Stomach (tissue), 19 donors: ENCODE measurements at places on chromosomes 13 and 19. TPM values are rescaled to one million over a fixed set of nuclear protein-coding genes. Genes with fewer than 3 reads are reported as not detected.

DNA sequence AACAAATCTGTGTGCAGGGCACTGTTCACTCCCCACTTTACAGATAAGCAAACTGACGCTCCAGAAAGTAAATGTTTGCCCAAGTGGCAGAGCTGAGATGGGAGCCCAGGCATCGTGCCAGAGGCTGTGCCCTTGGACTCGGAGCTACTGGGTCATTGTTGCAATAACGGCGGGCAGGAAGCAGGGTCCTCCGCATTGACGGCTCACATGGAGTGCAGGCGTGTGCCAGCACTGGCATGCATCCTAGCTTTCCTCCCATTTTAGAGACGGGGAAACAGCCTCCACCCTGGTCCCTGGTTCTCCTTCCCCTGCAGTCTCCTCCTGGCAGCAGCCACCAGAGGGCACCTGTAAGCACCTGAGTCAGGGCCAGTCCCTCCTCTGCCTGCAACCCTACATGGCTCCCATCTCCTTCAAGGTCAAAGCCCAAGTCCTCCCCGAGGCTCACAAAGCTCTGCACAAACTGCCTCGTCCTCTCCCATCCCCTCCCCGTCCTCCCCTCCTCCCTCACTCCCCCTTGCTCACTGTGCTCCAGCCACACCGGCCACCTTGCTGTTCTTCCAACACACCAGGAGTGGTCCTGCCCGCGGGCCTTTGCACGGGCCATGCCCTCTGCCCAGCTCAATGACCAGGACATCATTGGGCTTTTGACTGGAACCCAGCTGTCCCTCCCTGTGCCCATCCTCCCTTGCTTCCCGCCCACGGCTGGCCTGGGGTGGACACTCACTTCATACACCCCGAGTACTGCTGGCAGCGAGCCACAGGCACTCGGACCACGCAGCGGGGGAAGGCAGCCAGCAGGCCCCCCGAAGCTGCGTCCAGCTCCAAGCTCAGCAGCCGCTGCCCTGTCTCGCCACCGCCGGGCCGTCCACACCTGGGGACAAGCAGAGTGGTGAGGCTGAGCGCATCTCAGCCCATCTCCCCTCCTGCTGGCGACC lies 7.7 kb upstream of the LRG1 start:
- no peak overlapping the region for H3K4me3 ChIP-seq
- no peaks in the 10 kb centered on the region for H3K27me3 ChIP-seq
- no peak overlapping the region for H3K27ac ChIP-seq
- peaks cover 7% of the 10 kb centered on the region for H3K36me3 ChIP-seq

GRCh38 chr13:72570019-72570418 lies 157.4 kb downstream of the MZT1 start:
- H3K4me3 ChIP-seq = no peak overlapping the region
- no peaks in the 10 kb centered on the region for H3K4me1 ChIP-seq
- H3K27ac ChIP-seq = no peak overlapping the region
- no peaks in the 10 kb centered on the region for H3K27me3 ChIP-seq

DNA sequence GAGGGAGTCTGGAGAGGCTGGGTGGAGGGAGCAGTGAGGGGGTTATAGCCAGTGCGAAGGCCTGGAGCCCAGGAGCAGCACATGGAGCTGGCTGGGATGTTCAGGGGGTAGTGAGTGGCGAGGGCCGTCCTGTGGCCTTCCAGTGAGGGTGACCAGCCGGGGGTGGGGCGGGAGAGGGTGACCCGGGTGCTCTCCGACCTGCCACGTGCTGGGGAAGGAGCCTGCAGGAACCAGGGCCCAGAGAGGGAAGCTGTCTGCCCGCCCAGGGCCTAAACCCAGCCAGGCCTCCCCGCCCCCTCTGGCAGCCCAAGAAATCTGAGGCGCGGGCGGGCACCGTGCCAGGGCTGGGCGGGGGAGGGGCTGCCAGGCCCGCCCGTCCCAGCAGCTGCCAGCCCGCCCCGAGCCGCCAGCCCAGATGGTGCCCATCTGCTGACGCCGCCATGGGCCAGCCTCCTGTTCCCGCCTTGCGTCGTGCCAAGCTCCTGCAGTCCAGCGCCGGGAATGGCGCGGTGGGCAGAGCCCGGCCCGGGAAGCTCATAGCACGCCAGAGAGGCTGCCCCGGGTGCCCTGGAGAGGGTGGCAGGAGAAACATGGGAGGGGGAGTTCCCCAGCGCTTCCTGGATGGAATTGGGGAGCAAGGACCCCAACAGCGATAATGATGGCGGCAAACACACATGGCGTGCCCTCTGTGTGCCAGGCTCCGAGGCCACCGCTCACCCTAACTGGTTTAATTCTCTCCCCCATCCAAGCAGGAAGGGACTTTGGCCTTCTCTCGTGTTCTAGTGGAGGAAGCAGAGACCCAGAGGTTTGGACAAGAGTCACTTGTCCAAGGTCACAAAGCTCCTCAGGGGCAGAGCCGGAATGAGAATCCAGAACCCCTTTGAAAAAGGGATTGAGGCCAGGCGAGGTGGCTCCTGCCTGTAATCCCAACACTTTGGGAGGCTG lies 21.5 kb downstream of the NFIC start:
- peak overlapping the region; percentile 23 for H3K4me3 ChIP-seq
- peak overlapping the region; percentile 87 for H3K27ac ChIP-seq
- no peaks in the 10 kb centered on the region for H3K27me3 ChIP-seq
- H3K36me3 ChIP-seq = peaks cover 8% of the 10 kb centered on the region

DNA sequence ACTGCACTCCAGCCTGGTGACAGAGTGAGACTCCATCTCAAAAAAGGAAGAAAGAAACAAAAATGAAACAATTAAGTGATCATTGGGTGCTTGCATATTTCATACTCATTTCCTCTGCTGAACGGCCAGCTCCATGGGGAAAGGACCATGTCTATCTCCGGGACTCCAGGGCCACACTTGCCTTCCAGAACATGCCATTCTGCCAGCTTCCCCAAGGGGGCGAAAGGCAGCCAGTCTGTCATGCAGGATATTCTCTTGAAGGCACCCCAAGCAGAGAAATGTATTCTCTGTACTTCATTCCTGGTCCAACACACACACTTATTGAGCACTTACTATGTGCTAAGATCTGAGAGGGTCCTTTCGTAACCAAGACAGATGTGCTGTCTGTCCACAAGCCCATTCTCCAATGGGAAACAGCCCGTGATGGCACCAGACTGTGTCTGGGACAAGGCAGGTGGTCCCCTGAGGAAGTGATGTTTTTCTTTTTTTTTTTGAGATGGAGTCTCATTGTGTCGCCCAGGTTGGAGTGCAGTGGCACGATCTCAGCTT lies 10.2 kb upstream of the CARM1 start:
- no peak overlapping the region for H3K27ac ChIP-seq
- H3K4me1 ChIP-seq = peaks cover 11% of the 10 kb centered on the region
- no peaks in the 10 kb centered on the region for H3K36me3 ChIP-seq
- peak; percentile 58 for DNase-seq
- H3K4me3 ChIP-seq = no peak overlapping the region
- H3K27me3 ChIP-seq = no peaks in the 10 kb centered on the region

The CKM gene
- 10.8 TPM for total RNA-seq

DNA sequence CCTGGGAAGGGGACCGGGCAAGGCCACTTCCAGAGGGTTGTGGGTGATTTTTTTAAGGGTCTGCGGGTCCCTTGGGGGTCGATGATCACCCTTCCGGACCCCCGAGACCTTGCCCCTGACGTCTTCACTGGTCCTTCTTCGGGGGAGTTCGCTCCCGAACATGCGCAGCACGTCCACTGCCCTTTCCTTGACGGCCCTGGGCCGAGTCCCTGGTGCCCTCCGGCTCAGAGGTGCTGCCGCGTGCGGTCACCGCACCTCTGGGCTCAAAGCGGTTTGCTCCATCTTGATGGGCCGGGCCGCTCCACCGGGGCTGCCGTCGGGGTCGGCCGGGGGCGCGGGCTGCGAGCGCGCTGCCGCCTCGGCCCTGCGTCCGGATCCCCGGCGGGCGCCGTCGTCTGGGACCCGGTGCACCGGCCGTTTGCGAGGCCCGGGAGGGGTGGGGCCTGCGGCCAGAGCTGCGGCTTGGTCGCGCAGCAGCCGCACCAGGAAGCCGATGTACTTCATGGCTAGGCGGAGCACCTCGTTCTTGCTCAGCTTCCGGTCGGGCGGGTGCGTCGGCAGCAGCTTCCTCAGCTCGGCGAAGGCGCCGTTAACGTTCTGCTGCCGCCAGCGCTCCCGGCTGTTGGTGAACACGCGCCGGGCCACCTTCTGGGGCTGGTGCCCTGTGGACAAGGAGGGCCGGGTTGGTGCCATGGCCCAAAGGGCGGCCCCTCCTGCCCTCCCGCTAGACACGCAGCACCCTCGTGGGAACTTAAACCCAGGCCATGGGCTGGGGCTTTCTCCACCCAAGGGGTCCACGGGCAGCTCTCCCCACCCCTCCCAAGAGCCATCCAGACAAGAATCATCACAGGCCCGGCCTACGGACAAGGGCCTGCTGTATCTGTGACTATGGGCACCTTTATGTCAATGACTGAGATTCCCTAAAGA lies 3.3 kb downstream of the LYL1 start:
- peak overlapping the region; percentile 46 for H3K4me3 ChIP-seq
- peak; percentile 91 for DNase-seq
- H3K27ac ChIP-seq = peak overlapping the region; percentile 90
- peaks cover 17% of the 10 kb centered on the region for H3K36me3 ChIP-seq
- no peaks in the 10 kb centered on the region for H3K27me3 ChIP-seq

DNA sequence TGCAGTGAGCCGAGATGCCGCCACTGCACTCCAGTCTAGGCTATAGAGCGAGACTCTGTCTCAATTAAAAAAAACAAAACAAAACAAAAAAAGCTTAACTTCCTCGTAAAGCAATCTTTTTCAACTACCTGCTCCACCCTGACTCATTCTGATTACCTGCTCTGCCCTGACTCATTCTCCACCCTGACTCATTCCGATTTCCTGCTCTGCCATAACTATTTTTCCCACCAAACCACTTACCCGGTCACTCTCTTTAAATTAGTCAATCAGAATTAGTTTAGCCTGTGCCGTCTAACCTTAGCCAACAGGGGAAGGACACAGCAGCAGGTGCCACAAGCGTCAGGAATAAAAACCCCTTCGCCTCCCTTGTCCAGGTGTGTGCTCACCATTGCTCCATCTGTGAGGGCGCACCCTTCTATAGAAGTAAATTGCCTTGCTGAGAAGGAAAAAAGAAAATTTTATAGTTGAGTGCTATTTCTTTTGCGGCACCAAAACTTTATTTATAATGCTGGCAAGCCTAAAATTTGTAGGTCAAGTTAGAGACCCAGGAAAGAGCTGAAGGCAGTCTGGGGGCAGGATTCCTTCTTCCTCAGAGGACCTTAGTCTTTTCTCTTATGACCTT lies 1.7 kb upstream of the IFT88 start:
- DNase-seq = no peak
- H3K4me1 ChIP-seq = no peaks in the 10 kb centered on the region
- H3K4me3 ChIP-seq = no peak overlapping the region
- H3K36me3 ChIP-seq = no peaks in the 10 kb centered on the region

The VSIG10L gene
- total RNA-seq = not detected

DNA sequence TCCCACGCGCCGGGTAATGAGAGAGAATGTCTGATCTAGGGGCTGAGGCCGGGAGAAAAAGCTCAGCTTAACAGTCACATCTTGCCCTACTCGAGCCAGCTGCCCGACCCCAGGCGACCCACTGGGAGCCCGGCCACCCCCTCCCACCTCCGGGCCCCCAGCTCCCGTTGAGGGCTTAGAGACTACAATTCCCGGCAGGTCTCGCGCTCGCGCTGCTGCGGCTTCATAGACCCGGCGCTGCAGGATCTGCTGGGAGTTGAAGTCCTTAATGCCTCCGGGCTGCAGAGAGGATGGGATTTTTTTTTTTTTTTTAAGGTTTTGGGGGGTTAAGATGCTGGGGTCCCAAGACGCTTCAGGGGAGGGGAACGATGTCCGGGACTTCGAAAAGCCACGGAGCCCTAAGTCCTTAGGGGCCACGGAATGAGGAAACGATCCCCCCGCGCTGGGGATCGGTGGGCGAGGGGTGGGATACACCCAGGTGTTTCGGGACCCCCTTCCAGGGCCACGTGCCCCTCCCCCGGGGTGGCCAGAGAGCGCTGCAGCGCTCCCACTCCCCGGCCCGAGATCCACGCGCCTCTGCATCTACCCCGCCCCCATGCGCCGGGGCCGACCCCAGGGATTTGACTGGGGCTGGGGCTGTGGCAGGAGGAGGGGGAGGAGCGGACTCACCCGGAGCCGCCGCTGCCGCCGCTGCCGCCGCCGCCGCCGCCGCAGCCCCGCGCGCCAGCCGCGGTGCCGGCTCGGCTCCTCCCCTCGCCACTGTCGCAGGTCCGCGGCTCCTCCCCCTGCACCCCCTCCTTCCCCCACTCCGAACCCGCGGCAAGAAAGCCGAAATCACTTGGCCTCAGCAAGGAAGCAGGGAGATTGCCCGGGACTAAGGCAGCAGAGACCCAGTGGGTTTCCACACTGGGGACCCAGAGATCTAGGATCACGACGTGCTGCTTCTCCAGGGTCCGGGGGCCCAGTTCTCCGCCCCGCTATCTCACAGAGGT lies at the start of gene SYT3:
SYT3 (minus strand) TSS at position 761 of the 992 bp plus-strand sequence. CDS start 2,470 bp downstream, outside the sequence.
- H3K27ac ChIP-seq = peak within 1 kb of the TSS; percentile 13
- H3K36me3 ChIP-seq = no peaks in the 10 kb centered on the region

GRCh38 chr19:55857149-55857548 lies 20.8 kb downstream of the NLRP4 start:
- H3K4me3 ChIP-seq = no peak overlapping the region
- no peaks in the 10 kb centered on the region for H3K36me3 ChIP-seq
- H3K27ac ChIP-seq = no peak overlapping the region
- DNase-seq = no peak
- no peaks in the 10 kb centered on the region for H3K4me1 ChIP-seq
